Activated CD8-positive, alpha-beta memory T cell treated with anti-CD3 and anti-CD28 coated beads, Interleukin-2, amount 50 U/mL, for 4 hours (primary cell): ENCODE measurements at places on chromosomes 3 and 15.

GRCh38 chr3:38453913-38454177 lies 155 bp downstream of the ACVR2B start:
- no peak for DNase-seq

DNA sequence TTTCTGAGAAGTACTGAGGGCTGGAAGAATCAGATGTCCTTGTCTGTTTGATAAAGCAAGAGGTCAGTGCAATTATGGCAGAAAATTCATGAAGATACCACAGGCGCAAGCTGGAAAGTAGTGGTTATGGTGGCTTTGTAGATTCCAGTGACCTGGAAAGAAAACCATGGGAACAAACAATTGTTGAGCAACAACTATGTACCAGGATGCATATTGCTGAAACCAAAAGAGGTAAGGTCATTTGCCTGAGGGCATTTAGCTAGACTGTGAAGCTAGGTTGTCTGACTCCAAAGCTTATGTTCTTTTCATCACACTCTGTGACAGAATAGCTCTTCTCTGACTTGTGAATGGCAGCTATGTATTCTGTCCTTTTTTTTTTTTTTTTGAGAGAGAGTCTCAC lies 74.0 kb downstream of the B3GALNT1 start:
- no peak for DNase-seq

- DNase-seq = no peak
Observed at GRCh38 chr15:69648212-69648611, 195.6 kb downstream of the RPLP1 start.

DNA sequence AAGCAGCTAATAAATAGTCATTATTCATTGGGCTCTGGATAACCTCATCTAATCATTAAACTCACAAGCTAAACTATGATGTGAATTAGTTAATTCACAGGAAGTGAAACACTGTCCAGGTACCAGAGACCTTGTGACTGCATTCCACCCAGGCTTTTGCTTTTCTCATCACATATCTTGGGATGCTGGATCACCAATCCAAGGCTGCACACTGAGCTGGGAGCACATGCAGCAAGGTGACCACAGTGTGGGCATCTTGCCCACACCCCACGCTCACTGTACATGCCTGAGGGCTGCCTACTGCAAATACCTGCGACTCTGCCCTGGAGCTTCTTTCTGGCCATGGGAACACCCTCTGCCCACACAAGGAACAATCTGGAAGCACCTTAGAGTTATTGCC lies 40.6 kb upstream of the TNFAIP8L3 start:
- no peak for DNase-seq

GRCh38 chr3:15292765-15293522 lies 39.4 kb downstream of the SH3BP5 start:
- no peak for DNase-seq

GRCh38 chr3:127915937-127916493 lies 983 bp downstream of the KBTBD12 start:
- no peak for DNase-seq

- no peak for DNase-seq
Observed at GRCh38 chr3:44292947-44293346, 45.6 kb upstream of the TCAIM start.

DNA sequence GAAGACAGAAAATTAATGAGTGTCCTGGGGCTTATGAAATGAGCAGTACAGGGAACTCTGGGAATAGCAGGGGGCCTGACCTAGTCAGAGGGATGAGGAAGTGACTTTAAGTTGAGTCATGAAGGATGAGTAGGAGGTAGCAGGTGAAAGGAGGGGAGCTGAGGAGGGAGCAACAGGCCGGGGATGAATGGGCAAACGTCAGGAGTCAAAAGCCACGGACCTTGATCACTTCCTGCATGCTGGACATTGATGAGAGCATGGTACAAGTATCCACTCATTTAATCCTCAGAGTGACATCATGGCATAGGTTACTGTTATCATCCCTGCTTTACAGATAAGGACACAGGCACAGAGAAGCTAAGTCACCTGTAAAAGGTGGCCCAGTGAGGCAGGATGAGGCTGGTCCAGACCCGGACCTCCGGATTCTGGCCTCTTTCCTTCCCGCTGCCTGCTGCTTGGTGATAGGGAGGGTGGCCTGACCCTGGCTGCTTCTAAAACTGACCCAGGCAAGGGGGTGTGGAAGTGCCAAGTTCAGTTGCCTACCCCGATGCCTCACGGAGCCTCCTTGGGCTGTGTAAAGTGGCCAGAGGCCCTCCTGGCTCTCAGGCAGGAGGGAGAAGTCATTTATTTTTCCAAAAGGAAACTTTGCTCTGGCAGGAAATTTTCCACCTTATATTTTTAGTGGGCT lies 7.6 kb downstream of the CORO2B start:
- no peak for DNase-seq

DNA sequence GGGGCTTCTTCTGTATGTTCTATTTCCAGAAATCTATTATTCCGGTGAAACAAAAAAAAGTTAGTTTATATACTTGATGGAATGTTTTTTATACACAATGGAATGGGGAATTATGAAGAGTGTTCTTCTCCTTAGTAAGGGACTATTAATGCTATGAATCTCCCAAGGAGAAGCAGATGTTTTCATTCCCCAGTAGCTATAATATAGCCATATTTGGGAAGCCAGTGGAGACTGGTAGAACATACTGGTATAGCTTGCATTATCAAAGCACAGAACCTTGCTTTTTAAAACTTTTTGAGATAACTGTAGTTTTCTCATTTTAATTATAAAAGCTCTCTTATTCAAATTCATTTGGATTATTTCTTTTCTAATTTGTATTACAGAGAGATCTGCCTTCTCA lies 38.3 kb downstream of the ADGRG7 start:
- no peak for DNase-seq

DNA sequence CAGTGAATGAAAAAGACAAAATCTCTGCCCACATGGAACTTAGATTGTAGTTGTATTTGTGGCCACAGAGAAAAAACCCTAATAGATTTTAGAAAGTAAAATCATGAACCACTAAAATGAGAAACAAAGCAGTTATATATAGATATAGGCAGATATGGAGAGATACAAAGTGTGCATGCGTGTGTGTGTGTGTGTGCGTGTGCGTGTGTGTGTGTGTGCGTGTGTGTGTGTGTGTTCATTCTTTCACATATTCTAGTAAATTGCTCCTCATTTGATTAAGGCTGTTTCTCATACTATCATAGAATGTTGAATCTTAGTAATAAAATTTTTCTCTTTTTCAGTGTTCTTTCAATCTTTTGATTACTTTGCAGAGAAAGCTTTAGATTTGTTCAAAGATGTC lies 118.6 kb downstream of the DNAJB8 start:
- DNase-seq = no peak

GRCh38 chr3:108527109-108527508 lies 16.7 kb upstream of the MYH15 start:
- DNase-seq = no peak

DNA sequence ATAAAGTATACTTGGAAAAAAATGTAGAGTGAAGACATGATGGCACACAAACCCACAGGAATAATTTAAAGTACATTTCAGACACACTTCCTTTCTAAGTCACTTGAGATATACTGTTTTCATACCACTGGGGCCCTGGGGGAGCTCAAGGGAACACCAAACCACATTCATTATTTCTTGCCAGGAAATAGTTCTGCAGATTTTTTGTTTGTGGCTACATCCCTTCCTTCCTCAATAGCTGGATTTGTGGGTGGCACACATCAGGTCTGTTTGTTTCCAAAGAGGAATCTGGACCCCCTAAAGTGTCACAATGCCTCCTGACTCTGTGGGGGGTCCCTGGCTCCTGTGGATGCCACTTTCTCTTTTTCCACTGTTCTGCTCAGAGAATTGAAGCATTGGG lies 153.5 kb upstream of the COL8A1 start:
- DNase-seq = no peak

- DNase-seq = no peak
Observed at GRCh38 chr15:71752128-71752527, 58.2 kb upstream of the NR2E3 start.

GRCh38 chr3:10011631-10012030 lies 14.6 kb upstream of the FANCD2 start:
- no peak for DNase-seq

GRCh38 chr3:171375666-171376595 lies 84.3 kb downstream of the TNIK start:
- no peak for DNase-seq

- DNase-seq = peak; percentile 19
Observed at GRCh38 chr15:64634027-64634426, 141.4 kb downstream of the RBPMS2 start.

DNA sequence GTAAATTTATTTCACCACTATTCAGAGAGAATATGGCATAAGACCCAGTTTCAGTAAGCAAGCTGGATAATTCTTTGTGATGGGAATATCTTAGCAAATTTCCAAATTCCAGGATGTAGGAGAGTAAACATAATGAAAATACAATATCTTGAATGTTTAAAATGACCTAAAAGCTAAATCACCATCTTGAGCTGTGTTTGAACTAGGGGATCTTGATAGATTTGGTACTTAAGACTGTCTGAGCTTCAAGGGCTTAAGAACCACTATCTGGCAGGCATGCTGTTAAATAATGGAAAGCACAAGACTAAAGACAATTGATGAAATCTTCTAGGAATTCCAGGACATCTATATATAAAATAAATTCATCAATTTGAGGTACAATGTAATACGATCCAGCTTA lies 217.7 kb downstream of the ATP8B4 start:
- no peak for DNase-seq

DNA sequence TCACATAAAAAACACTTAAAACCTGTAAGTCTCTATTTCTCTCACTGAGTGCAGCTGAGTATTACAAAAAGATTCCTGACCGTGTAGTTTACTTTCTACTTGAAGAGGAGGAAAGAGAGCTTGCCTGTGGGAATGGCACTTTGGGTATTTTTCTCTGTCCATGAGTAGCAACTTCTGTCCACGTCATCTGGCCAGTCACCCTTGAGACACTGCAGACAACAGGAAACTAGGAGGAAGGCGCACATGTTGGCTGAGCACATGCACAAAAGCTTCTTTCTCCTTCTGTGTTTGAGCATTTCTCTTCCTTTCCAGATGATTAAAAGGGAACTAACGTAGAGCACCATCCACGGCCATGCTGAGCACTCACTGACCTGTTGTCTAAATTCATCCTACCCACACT lies 19.7 kb downstream of the STARD5 start:
- no peak for DNase-seq

DNA sequence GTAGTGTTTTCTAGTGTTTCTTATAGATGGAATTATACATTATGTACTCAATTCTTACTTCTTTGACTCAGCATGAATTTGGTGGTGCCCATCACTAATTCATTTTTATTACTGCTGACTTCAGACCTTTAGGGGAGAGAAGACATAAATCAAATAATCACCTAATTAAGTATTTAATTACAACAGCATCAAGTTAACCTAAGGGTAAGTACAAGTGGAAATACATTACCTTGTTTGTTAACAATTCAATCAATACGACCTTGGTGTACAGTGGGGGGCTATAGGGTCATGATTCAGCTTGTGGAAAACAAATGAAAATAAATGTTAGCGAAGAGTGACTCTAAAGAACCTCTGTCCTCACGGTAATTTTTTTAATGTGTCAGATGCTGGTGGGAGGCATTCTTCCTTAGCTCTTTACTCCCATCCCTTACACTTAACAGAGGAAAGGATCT lies 538 bp upstream of the CAPN7 start:
- no peak for DNase-seq

- no peak for DNase-seq
Observed at GRCh38 chr3:43583481-43583880, 38.3 kb downstream of the ANO10 start.

- DNase-seq = no peak
Observed at GRCh38 chr3:177150970-177151627, 46.2 kb downstream of the TBL1XR1 start.

- DNase-seq = no peak
Observed at GRCh38 chr3:67657192-67657591, 2.8 kb upstream of the SUCLG2 start.

DNA sequence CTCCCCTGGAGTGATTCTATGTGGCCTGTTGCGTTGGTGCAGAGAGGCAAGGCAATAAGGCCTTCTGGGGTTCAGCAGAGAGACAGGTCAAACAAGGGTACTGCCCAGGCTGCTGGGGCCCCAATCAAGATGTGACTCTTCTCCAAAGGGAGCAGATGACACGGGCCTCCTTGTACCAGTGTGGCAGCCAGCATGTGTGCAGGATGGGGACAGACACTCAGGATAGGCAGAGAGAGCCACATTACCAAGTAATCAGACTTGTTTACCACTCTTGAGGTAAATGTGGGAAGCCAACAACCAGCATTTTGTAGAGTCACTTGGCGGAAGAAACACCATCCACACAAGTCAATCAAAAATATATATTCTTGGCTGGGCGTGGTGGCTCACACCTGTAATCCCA lies 95.3 kb upstream of the DLG1 start:
- no peak for DNase-seq

DNA sequence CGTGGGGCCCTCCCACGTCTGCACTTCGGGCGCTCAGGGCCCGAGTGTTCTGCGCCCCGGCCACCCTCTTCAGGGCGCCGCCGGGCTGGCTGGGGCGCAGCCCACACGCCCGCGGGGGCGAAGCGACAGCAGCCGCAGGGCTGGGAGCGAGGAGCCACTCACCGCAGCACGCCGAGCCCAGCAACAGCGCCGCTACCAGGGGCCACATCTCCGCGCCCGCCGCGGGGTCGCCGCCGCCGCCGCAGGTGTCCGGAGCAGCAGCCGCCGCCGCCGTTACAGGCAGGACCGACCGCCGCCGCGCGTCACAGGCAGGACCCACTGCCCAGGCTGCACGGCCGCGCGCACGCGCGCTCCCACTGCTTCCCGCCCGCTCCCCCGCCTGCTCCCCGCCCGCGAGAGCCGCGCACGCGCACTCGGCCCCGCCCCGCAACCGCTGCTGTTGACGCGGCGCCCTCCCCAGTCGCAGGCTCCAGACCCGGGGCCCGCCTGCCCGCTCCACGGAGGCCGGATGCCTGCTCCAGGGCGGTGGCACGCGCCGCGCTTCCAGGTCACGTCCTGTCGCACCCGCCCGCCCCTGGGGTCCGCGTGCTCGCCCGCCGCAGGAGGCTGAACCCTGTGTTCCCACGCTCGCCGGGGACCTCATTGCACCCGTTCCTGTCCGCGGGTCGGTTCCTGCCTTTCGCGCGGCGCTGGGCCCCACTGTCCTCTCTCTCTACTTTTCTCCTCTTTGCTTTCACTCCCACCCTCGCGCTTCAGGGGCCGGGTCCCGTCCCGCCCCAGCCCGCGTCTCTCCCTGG lies at the start of gene CD47:
Gene CD47 (minus strand): TSS at position 331 of the 797 bp plus-strand sequence. CDS start 123 bp downstream, at position 208.
- DNase-seq = peak; percentile 97

GRCh38 chr15:58605931-58606530 lies 143.5 kb downstream of the ADAM10 start:
- no peak for DNase-seq

- DNase-seq = no peak
Observed at GRCh38 chr3:11991751-11992150, 12.4 kb upstream of the SYN2 start.
